Pons (tissue), 1 donor: ENCODE measurements at places on chromosomes 12 and 14.

GRCh38 chr12:60335745-60336144 is 739.9 kb downstream of the SLC16A7 start:
- no peak for DNase-seq

DNA sequence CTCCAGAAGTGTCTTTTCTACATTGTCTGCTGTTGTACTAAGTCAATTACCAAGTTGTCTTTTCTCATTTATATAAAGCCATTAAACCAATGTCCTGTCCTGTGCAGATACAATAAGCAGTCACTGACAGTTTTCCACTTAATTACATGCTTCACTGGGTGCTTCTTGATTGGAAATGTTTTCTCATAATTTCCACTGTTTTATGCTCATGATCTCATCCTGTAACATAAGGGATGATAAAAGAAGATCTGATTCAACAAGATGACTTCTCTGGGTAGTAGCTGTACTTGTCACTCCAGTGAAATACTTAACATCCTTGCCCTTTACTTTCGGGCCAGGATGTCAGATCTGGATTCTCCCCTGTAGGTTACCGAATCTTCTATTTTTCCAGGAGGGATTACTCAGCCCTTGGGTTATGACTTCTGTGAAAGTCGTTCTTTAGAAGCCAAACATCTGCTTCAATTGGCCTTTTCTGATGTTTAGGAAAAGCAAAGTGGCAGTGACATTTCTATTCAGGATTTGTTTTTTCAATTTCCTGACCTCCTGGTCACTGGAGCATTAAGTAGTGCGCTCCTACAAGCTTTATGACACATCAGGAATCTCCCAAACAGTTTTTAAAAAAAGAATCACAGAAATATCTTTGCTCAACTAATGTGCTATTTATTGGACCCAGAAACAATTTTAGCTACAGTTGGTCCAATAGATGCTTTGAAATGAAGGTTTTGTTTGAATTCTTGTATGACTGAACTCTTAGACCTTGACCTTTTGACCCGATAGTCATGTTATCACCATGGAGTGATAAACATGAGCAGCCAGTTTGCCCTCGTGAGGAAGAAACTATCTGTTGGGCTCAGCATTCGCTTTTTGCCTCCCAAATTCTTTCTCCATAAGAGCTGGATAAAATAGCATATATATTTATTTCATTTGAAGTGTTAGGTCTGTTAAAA is 234.5 kb upstream of the SSTR1 start:
- DNase-seq, result no peak

DNA sequence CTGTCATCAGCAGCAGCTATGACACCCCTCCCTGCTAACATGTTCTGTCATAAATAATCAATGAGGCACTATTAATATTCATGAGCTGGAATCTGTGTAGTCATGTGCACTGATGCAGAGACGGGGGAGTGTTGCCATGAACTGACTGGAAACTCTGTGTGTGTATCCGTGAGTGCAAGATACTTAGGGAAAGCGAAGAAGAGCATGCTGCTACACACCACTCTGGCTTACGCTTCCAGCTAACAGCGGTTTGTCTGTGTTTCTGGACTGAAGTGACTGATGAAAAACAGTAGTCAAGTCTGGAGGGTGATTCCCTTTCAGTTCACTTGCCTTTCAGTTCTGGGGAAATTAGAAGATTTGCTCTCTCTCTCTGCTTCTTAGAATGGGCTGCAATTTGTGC is 249.4 kb downstream of the PDZRN4 start:
- peak; percentile 71 for DNase-seq

DNA sequence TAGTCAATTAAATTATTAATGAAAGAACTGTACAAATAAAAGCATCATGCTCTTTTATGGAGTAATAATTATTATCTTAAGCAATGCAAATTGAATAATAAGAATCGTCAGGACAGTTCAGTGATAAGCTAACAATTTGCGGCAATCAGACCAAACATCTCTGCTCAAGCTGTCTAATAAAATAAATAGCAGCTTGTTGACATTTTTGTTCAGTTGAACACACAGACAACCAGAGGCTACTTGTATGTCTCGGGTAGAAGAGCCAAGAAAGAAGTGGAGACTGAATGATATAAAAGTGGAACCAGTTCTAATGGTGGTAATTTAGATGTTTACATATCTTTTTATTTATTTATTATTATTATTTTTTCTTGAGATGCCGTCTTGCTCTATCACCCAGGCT is 57.4 kb upstream of the FOXN3 start:
- DNase-seq, result no peak

DNA sequence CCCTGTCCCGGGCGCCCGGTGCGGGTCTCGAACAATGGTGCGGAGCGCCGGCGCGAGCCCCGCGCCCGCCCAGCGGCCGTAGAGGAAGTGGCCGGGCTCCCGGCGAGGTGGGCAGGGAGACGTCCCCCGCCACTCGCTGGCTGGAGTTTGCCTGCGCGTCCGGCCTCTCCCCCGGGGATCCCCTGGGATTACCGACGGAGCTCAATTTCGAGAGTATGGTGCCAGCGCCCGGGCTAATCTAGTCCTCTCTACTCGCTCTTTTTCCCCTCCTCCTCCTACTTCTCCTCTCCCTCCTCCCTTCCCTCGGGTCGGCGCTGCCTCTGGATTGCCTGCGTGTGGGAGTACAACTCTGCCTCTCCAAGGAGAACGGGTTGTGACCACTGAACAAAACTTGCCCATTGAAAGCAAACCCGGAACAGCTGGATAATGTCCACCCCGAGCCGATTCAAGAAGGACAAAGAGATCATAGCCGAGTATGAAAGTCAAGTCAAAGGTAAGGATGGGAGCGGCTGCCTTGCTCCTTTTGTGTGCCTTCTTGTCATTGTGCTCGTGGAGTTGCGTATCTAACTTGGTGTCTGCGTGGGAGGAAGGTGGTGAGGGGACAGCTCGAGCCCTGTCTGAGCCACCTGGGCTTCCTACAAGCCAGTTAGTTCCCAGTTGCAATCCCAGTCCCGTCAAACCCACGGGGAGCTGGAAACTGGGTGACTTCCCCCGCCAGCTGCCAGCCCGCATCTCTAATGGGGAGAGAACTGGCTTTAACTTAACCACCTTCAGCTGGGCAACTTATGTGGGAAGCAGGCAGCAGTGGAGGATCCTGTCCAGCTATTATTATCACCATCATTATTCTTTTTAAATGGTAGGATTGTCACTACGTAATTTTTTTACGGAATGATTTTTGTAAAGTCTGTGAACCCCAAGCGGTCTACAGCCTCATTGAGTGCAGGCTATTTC is at the start of gene SRGAP1:
Gene SRGAP1, plus strand, starts transcription at position 310 of the 951 bp plus-strand sequence. Its CDS starts 117 bp downstream, at position 427.
- DNase-seq, result peak; percentile 72

DNA sequence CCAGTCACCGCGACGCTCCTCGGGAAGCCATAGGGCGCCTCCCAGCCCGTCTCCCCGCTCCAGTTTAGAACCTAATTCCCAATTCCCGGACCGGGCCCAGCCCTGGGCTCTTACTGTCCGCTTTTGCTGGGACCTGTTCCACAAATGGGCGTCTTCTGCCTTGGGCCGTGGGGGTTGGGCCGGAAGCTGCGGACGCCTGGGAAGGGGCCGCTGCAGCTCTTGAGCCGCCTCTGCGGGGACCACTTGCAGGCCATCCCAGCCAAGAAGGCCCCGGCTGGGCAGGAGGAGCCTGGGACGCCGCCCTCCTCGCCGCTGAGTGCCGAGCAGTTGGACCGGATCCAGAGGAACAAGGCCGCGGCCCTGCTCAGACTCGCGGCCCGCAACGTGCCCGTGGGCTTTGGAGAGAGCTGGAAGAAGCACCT is 797 bp downstream of the UNG start:
- peak; percentile 31 for DNase-seq
